ENCODE measurements at places on chromosomes 7 and 10. TPM values are rescaled to one million over a fixed set of nuclear protein-coding genes. Genes with fewer than 3 reads are reported as not detected.

SFTPD gene
- not detected for total RNA-seq

TDRD1 gene
- not detected for total RNA-seq

EBLN1 gene
- total RNA-seq, result not detected

C10orf67 gene
- total RNA-seq, result not detected

HOXA5 gene
- total RNA-seq, result 12.7 TPM

CABCOCO1 gene
- total RNA-seq, result 0.07 TPM

DYDC2 gene
- not detected for total RNA-seq

GIMAP1 gene
- total RNA-seq, result 10.4 TPM

TFPI2 gene
- total RNA-seq, result 96.5 TPM

HABP2 gene
- not detected for total RNA-seq

AKR1E2 gene
- total RNA-seq, result 2.0 TPM

ERVW-1 gene
- total RNA-seq, result not detected

FRAT2 gene
- total RNA-seq, result 10.1 TPM

HOXA10 gene
- 5.8 TPM for total RNA-seq

TMEM213 gene
- total RNA-seq, result not detected

PLXDC2 gene
- total RNA-seq, result 1.5 TPM

SYT15 gene
- total RNA-seq, result 0.13 TPM

GPER1 gene
- 1.5 TPM for total RNA-seq

SPDYE1 gene
- 0.07 TPM for total RNA-seq

Measured in thoracic aorta endothelial cell (primary cell).